ENCODE measurements at places on chromosomes 13 and 19.

GRCh38 chr19:49809160-49809940 lies 3.7 kb downstream of the FUZ start:
- no peak for DNase-seq

- DNase-seq = no peak
These were observed 53.3 kb downstream of the CEBPG start for GRCh38 chr19:33426621-33427361.

- no peak for DNase-seq
These were observed 611.1 kb downstream of the TBC1D4 start for GRCh38 chr13:74870865-74871264.

- no peak for DNase-seq
These were observed 871.7 kb downstream of the DACH1 start for GRCh38 chr13:70995338-70995737.

- DNase-seq = no peak
These were observed 95.9 kb downstream of the RFC3 start for GRCh38 chr13:33913829-33914228.

DNA sequence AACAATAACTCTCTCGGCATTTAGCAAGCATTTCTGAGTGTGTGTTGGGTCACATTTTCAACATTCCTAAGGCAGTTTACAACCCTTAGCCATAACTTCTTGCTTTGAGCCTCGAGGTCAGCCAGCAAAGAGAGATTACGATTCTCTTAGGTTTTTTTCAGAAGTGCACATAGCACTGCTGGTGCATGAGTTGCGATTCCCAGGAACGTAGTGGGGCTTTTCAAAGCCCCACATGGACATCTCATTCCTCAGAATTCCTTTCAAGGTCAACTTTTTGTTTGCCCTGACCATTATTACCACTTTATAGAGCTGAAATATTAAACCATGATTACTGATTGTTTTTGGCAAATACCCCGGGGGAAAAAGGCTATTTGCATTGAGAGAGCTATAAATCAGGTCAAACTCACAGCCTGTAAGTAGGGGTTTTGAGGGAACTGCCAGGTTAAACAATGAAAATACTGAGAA lies 705.3 kb downstream of the GPC5 start:
- DNase-seq = no peak

DNA sequence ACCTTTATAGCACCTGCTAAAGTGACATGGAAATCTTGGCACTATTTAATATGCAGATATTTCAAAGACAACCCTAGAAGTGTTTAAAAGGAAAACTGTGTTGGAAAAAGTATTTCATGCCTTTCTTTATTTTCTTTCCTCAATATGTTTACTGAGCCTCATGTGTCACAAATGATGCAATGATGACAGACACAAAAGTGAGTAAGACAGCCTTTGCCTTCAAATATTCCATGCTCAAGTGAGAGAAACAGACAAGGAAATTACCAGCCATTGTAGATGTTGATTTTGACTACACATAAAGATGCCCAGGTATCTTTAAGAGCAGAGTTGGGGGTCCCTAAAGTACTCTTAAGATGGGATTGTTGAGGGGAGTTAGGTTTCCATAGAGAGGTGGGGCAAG lies 48.0 kb upstream of the TPP2 start:
- DNase-seq = no peak

DNA sequence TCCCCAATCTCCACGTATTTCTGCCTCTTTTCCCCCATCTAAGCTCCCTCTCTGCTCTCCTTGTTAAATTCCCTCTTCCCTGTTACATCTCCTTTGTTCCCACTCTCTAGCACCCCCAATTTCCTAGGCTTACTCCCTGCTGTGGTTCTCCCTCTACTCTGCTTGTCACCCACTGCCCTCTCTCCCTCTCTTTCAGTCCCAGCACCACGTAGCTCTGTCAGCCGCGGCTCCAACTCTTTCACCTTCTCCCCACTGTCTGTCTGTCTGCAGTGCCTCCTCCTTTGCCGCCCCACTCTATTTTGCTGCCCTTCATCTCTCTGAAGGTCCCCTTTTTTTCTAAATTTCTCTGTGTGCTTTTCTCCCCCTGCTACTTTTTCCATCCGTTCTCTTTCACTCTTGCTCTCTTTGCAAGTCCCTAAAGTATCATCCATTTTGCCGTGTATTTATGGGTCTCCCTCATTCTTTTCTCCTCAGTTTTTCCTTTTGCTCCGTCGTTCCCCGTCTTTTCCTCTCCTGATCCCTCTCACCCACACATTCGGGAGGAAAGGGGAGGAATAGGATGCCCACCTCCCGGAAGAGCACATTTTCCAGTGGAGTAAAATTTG lies 937 bp downstream of the ZNF841 start:
- no peak for DNase-seq

DNA sequence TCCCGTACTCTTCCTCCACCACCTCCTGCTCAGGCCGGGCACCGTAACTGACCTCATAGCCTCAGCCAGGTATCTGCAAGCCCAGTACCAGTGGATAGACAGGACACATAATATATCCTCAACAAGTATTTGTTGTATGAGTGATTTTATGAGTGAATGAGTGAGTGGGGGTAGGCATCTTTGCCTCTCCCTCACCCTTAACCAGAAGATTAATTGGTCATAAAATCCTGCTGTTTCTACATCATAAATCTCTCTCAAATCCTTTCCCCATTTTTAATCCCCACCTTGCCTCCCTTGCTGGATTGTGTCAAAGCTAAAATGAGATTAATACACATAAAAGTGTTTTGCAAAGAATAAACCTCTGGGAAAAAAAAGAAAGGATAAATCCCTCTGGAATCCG lies 44.4 kb upstream of the HMGB1 start:
- no peak for DNase-seq

DNA sequence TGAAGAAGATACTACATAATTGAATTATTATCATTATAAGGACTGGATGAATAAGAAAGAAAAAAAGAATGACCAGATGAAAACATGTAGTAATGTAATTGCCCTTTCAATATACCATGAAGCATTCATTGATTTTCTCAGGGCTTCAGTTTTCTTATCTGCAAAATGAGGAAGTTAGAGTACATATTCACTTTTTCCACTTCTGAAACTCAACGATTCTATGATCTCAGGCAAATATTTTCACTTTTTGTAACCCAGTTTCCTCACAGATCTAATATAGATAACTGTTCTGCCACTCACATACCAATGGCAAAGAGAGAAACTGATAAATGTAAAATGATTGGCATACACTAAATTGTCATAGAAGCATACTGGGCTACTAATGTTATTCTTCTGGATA lies 856.6 kb upstream of the KLHL1 start:
- DNase-seq = no peak

- DNase-seq = no peak
These were observed 383.1 kb downstream of the FGF14 start for GRCh38 chr13:102018716-102019115.

DNA sequence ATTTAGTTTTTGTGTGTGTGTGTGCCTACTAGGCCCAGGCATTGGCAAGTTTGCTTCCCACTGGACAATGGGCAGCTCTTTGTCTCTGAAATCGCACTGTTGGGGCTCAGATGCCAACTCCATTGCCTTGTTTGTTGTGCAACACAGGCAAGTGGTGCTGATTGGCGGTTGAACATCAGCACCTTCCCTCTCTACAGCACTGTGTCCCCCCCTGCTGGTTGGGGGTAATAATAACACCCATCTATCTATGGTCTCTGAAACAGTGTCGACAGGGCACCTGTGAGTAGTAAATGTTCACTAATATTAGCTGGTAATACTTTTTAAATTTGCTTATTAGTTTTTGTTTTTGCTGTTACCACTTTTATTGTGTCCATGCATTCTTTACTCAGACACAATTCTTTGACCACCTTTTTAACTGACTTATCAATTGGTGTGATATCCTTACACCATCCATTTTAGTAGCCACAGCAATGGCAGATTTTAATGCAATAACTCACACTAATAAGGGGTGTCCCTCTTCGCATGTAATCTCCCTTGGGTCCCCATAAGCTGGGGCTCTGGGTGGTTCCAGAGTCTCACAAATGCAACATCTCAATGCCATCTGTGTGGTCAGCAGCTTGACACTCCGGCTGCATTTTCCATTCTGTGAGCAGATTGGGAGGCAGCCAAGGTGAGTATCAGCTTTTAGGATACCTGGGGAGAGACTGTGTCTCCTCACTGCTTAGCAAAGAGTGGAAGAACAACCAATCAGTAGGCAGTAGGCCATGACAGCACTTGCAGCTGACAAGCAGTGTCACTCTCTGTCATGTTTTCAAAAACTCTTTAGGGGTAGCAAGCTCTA lies 47.7 kb upstream of the UQCRFS1 start:
- DNase-seq = no peak

GRCh38 chr13:66574606-66575005 lies 655.5 kb downstream of the PCDH9 start:
- DNase-seq = no peak

- DNase-seq = no peak
These were observed 250.3 kb upstream of the HTR2A start for GRCh38 chr13:47146991-47147811.

DNA sequence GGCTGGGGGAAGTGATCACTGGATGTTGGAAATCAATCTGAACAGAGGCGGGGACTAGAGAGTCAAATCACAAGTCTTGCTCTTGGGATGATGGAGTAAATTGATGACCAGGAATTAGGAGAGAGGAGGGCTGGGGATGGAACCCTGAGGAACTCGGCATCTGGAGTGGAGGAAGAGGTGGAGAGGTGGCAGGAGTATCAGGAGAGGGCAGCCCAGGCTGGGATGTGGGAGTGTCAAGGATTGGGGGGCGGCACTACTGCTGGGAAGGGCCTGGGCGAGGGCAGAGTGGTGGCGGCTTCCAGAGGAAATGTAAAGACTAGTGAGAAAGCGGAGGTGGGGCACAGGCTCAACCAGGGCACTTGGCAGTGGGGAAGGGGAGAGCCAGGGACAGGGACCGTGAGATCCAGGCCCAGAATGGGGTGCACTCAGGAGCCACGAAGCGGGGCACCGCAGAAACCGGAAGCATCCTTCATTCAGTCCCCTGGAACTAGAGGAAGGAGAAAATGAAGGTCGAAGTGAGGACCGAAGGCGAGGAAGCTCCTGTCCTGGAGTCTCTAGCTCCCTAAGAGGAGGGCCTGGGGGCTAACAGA lies 81.2 kb upstream of the GPR183 start:
- no peak for DNase-seq

Measured in NCI-H1048 (cell line).